ENCODE measurements at places on chromosomes 12 and 14.

GRCh38 chr12:82745807-82746206, 59.1 kb downstream of the TMTC2 start:
- no peak for DNase-seq

DNA sequence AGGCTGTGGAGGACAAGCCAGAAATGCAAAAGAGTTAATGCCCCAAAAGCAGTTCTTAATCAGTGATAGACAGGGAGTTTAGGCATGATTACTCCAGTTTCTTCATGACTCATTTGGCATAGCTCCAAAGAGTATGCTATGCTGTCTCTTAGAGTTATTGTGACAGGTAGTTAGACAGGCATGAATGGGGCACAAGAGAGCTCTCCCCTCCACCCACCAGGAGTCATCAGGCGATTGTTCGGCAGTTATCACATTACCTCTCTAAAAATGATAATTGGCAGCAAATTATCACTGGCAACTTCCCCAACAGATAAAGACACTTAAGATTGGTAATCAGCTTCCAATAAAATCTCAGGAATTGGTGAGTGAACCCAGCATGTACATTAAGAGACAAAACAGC, 320.1 kb downstream of the DAD1 start:
- no peak for DNase-seq

DNA sequence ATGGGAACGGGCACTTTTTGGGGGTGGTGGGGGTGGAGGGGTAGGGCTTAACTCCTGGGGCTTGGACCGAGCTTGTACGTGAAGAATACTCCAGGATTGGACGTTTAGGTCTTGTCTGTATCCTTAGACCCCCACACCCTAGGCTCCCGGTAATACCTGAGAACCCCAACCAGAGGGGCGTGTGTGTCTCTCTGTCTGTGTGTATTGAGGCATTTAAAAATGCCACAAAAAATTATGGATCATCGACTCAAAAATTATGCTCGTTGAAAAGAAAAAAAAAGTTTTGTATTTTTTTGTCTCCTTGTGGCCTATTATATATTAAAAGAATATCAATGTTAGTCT, 459 bp downstream of the PPFIBP1 start:
- DNase-seq: no peak

DNA sequence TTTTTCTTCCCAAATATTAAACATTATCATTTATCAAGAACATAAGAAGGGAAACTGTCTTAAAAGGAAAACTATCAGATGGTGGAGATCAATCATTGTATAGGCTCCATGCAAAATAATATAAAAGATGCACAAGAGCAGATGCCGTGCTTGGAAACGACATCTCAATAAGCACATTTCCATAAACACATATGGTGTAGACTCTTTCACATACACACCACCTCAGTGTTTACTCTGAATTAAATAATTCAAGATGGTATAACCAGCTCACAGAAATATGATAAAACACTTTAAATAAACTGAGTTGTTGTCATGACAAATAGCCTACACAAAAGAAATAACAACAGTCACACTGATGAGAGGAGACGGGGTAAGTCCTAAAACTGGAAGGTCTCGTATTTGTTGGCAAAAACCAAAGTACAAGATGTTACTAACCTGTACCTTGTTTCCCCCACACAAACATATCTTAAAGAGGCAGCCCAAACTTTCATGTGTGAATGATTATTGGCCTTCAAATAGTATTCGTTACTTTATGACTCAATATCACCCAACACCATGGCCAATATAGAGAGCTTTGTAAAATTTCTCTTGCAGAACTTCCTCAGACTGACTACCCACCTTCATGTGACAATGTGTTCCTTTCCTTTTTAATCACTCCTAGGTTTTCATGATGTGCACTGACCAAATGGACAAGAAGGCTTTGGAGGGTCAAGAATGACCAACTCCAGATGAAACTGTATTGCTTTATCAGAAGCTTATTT, 48.6 kb upstream of the TMPO start:
- DNase-seq: no peak

DNA sequence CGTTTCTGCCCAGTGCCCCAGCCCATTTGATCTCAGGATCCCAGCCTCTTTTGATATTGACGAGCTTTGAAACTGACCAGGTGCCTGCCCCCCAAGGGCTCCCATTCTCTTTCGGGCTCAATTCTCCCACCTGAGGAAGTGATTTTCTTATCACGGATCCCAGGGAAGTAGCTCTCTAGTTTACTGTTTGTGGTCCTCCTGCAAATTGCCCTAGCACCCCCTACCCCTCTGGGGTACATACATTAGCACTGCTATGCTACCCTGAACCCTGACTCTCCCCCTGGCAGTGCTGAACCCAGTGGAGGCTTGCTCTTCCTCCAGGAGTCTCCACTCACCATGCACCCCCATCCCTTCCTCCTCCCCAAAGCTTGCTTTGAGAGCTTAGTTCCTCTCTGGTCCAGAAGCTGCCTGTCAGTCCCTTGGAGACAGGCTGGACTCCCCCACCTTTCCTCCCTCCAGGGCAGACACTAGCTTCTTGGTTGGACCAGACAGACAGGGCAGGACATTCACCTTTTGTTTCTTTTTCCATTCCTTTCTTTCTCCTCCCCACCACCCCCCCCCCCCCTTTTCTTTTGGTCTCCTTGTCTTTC, 4.4 kb upstream of the TBX3 start:
- no peak for DNase-seq

DNA sequence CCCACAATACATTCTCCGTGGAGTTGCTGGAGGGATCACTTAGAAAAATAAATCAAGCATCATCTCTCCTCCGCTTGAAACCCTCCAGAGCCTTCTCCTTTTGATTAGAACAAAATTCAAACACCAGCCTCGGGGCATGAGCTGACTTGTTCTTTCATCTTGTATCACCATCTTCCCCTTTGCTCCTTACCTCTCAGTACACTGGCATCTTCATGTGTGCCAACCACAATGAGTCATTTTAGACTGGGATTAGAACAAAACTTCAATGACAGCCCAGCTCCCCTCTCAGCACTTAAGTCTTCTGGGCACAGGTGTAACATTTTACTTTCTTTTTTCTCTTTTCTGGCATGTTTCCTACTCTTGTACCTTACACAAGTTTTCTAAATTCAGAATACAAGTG, 1159.2 kb upstream of the TMEM132C start:
- no peak for DNase-seq

GRCh38 chr12:69298947-69299346, 49.2 kb upstream of the LYZ start:
- no peak for DNase-seq

- peak; percentile 44 for DNase-seq
These were observed 4.3 kb upstream of the DHRS2 start for GRCh38 chr14:23631702-23632460.

DNA sequence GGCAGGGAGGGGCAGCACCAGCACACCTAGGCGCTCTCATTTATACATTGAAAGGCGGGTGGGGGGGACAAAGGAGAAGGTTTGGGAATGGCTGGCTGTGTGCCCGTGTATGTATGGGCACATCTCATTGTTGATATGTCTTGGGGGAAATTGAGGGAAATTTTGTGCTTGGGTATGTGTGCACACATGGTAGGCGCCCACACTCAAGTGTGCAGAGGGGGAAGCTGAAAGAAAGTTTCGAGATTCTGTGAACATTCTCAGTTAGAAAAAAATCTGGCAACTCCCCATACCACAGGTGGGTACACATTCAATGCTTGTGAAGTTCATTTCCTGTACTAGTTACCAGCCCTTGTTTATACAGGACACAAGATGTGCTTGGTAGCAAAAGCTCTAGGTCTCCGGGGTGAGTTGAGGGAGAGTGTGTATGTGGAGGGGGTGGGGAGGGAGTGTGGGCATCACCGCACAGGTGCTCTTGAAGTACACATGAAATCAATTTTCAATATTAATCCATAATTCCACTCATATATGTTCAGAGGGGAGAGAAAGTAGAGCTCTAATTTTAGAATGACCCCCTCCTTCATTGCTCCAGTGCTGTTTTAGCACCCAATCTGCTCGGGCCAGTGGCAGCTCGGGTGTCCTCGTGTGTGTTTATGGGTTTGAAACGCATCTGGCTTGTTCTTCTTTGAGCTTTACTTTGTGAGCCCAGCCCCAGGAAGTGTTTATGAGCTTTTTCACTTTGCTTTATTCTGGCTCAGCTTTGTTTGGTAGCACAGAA, 286.0 kb downstream of the ZFP36L1 start:
- DNase-seq: no peak

DNA sequence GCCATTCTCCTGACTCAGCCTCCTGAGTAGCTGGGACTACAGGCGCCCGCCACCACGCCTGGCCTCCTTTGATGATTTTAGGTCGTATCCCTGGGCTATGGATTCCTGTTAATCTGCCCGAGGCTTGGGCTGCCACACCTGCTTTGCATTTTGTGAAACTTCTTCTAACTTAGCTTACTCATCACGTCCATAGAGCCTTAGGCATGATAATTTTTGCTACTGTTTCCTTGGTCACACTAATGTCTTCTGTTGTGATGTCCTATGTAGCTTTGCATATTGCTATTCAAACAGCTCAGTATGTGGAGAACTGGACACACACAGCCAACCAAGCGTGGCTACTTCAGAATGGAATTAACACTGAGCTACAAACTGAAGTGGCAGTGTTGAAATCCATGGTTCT, 47.5 kb upstream of the DDX11 start:
- no peak for DNase-seq

DNA sequence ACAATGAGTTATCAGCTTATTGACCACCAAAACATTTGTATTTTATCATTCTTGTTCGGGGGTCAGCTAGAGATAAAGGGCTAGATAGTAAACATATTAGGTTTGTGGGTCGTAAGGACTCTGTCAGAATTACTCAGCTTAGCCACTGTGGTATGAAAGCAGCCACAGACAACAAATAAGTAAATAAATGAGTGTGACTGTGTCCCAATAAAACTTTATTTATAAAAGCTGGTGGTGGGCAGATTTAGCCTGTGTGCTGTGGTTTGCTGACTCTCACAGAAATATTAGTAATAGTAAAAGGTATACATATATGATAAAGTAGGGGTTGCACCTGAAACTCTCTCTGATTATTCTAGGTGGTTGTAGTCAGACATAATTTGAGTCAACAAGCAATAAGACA, 56.1 kb downstream of the TPH2 start:
- DNase-seq: no peak

GRCh38 chr12:110869026-110869425, 22.2 kb downstream of the CCDC63 start:
- no peak for DNase-seq

- no peak for DNase-seq
These were observed 26.9 kb downstream of the SIX1 start for GRCh38 chr14:60622210-60622916.

DNA sequence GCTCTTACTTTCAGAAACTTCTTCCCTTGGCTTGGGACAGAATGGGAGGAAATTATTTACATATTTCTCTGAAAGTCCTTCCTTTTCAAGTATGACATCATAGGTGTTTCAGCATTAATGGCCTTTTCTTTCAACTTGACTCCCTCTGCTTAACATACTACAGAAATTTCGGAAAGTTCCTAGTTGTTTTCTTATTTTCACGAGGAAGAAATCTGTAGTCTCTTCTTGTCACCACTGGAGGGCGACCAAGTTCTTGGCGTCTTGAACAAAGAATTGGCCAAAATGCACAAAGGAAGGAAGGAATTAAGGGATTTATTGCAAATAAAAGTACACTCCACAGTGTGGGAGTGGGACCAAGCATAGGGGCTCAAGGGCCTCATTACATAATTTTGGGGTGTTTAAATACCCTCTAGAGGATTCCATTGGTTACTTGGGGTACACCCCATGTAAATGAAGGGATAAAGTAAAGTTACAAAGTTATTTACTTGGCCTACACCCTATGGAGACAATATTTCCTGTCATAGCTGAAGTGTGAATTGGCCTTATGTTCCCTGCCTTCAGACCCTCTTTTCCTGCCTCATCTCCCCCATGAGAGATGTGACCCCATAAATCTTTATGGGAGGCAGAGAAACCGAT, 70.4 kb downstream of the RPL10L start:
- no peak for DNase-seq

DNA sequence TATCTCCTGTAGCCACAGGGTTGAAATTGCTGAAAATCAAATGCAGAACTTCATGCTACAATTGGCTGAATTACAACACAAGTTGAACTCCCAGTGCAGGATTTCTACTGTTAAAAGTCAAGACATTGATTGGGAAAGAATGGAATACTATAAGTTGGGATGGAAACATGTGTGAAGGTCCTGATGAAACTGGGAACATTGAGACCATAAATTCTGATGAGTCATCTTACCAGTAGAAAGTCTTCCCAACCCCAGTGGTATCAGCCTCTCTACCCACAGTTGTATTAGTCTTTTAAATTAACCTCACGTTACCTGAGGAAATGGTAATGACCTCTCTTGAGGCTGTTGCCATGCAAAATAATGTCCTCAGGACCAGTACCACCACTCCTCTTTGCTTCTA, 27.4 kb upstream of the DYRK2 start:
- DNase-seq: no peak

DNA sequence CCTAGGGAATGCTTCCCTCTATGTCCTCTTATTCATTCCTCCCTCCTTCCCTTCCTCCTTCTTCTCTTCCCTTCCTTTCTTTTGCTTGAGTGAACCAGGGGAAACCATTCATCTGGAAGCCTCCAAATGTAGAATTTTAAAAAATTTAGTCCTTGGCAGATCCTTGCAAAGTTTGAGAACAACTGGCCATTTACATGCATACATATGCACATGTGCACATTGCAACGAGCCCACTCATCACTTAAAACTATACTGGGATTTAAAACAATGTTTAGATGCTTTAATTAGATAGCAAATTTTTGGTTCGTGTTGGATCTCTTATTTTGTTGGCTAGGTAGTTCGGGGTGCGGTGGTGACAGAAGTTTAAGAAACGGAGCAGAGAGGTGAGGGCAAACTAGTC, 68.0 kb upstream of the HMGA2 start:
- DNase-seq: no peak

- DNase-seq: no peak
These were observed 5.0 kb downstream of the HNRNPC start for GRCh38 chr14:21264025-21264801.

GRCh38 chr14:105116451-105117256, 51.4 kb upstream of the GPR132 start:
- no peak for DNase-seq

- no peak for DNase-seq
These were observed 419.5 kb downstream of the TMEM121 start for GRCh38 chr14:105945896-105946295.

GRCh38 chr12:28998662-28999120, 150.4 kb upstream of the FAR2 start:
- no peak for DNase-seq

Data from stimulated activated CD8-positive, alpha-beta memory T cell treated with anti-CD3 and anti-CD28 coated beads, Interleukin-4, amount 100 ng/mL, for 1 hour (primary cell).